Effector memory CD4-positive, alpha-beta T cell (primary cell): ENCODE measurements at places on chromosomes 11 and 22.

DNA sequence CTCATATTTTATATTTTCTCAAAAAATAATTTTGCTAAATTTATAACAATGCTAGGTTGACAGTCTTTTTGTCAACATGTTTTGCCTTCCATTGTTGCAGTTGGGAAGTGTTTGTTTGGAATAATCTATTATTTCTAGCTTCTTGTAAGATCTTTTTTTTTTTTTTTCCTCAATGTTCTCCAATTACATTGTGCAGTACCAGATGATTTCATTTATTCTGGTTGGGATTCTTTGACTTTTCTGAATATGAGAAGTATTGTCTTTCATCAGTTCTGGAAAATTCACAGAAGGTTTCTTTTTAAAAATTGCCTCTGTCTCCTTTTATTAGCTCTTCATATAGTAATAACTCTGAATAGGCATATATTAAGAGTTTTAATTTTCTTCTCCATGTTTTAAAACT lies 245.4 kb downstream of the DYNC2H1 start:
- DNase-seq, result no peak

DNA sequence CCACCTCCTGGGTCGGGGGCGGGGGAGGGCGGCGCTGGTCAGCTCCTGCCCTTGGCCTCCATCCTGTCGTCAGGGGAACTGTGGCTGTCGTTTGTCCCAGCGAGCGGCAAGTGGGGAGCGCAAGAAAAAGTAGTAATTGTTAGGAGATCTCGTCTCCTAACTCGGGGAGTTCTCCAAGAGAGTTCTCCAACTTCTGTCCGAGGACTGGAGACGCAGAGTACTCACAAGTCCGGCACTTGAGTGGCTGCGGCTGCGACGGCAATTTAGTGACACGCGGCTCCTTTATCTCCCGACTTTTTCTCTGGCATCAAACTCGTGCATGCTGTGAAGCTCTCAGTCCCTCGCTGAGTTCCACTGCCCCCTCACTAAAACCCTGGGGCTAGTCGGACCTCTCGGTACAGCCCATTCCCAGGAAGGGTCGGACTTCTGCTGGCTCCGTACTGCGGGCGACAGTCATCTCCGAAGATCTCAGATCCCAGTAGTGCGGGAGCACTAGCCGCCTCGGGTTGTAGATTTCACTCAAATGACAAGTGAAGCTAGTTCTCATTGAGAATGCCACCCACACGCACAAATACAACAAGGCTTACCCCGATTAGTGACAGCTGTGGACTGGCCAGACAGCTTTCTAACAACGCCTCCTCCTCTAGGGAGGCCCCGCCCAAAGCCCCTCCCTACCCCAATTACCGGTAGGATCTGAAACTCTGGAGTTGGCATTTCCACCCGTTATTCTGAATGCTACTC lies at the start of gene PGR:
TSS of gene PGR (minus strand) at position 611 of the 741 bp plus-strand sequence. CDS start 743 bp downstream, outside the sequence.
- no peak for DNase-seq

DNA sequence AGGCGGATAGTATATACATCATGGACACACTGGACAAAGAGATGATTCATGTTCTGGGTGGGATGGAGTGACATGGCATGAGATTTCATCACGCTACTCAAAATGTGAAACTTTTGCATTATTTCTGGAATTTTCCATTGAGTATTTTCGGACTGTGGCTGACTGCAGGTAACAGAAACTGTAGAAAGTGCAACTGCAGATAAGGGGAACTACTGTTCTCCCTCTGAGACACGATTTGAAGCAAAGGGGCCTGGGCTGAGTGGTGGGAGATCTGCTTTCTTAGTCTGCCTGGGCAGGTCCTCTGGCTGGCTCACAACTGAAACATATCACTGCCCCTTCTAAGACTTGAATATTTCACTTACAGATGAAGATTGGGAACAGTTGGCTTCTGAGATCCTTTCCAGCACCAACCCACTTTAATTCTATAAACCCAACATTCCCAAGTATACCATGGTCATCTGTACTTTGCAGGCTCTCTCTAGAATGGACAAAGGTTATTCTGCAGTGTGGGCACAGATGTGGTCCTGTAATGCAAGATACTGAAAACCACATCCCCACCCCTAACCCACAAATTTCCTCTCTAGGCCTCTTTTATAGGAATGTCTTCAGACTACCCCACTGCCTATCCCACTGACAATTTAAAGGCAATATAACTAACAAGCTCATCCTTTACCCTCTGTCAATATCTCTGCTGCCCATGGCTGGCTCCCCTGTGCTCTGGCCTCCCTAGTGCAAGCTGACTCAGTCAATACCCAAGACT lies 121.1 kb downstream of the KCNC1 start:
- DNase-seq, result no peak

DNA sequence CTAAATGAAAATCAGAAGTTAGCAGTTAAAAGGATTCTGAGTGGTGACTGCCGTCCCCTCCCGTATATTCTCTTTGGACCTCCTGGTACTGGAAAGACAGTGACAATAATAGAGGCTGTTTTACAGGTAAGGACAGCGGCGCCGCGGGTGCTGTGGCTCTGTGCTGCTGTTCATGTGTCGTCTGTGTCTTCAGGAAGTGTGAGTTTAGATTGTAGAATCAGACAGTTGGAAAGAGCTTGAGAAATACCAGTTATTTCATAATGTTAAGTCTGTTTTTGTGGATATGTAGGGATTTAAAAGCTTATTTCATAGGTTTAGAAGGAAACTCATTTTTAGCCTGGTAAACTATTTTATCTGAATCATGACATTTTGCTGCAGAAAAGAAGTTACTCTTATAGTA lies 27.4 kb upstream of the PANX2 start:
- DNase-seq, result no peak

DNA sequence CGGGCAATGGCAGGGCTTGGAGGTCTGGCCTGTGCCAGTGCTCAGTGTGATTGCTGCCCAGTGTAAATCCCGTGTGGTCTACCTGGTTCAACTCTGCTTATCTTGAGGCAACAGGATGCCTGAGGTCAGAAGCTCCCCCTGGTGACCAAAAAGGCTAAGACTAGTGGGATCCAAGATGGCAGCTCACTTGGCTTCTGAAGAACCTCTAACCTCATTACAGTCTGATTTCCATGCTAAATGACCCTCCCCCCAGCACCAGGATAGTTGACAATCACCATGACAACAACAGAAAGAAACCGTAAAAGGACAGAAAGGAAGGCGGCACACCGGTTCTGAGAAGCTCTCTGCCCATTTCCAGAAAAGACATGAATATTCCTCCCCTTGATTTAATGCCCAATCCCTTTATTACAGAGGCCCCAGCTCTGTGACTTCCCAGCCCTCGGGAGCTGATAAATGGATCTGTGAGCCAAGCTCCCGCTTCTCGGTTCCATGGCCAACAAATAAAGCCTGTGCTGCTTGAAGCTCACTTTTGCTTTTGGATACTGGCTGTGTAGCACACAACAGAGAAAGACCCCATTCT lies 398.4 kb downstream of the CTTN start:
- DNase-seq, result no peak
